ENCODE measurements at places on chromosomes 6 and 20. TPM values are rescaled to one million over a fixed set of nuclear protein-coding genes. Genes with fewer than 3 reads are reported as not detected.

- DNase-seq: no peak
Measured at GRCh38 chr6:47810885-47811284, 29.1 kb downstream of the OPN5 start.

- DNase-seq: no peak
Measured at GRCh38 chr20:1429143-1429728, 36.4 kb upstream of the FKBP1A start.

GRCh38 chr6:147287869-147288271, 83.7 kb downstream of the STXBP5 start:
- DNase-seq: no peak

DNA sequence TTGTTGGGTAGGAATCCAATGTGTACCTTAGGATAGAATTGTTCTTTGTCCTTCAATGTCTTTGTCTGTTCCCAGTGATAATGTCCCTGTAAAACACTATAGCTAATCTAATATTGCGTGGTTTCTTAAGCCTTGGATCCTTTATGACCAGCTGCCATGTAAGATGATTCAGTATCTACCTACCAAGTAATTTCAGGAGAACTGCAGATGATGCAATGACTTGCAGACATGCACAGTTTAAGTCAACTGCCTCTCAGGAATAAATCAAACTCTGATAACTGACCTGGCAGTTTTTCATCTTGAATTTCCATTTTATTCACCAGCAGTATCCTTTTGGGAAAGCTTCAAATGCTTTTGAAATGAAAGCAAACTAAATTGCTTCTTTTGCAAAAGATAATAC, 157.8 kb downstream of the TPBG start:
- DNase-seq: no peak

DNA sequence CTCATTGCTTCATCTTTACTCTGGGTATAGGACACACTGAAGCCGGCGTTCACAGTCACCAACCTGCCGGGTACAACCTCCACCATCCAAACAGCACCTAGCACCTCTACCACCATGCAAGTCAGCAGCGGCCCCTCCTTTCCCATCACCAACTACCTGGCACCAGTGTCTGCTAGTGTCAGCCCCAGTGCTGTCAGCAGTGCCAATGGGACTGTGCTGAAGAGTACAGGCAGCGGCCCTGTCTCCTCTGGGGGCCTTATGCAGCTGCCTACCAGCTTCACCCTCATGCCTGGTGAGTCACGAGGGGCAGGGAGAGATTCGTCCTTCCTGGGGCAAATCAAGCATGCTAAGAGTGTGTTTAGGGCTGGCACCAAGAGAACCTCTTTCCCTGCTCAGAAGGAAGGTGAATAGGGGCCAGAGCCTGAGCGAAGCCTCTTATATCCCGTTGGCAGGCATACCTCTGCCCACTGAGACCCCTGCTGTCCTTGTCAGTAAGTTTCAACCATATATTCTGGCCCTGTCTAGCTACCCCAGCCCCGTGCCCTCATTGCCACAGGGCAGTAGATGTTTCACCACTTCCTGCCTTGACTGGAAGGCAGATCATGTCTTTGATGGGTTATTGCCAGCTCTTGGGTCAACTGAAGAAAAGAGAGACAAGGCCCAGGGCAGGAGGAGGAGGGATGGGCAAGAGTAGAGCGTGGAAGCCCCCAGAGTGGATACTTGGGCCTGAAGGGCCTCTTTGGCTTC, 4.8 kb downstream of the SRF start:
- DNase-seq: no peak

- DNase-seq: no peak
Measured at GRCh38 chr20:46946181-46946624, 51.6 kb downstream of the EYA2 start.

GRCh38 chr6:492178-492577, 100.6 kb downstream of the IRF4 start:
- DNase-seq: no peak

DNA sequence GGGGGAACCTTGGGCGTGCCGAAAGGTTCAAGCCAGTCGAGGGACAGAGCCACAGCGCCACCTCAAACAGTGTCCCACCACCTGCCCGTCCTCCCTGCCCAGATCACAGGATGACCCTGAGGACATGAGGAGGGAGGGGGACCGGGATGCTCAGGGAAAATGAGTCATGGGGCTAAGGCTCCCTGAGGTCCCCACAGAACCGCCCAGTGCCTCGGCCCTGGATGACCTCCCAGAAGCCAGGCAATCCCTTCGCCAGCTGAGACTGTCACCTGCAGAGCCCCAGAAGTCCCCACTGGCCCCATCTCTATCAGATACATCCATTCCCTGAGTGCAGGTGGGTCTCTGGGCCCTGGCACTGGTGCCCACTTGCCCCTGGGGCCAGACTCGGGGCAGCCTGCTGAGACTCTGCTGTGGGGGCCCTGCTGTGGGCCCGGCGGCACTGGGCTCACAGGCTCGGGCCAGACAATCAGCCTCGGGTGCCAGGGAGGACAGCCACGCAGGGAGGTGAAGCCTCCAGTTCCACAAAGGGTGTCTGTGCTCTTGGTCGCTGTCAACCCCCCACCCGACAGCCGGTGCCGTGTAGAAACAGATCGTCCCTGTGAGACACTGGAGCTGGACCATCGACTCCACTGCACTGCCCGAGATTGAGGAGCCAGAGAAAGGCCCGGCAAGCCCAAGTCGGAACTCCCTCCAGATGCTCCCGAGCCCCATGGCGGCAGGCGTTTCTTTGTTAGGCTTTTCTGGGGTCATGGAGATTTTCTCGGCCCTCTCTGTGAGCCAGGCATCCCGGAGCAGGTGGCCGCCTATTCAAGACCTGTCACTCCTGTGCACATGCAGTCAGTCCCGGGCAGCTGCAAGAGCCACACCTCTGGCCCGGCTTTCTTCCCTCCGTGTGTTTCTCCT, 26.1 kb downstream of the PXDC1 start:
- DNase-seq: no peak

- peak; percentile 67 for DNase-seq
Measured at GRCh38 chr6:692356-692851, 535 bp downstream of the EXOC2 start.

DNA sequence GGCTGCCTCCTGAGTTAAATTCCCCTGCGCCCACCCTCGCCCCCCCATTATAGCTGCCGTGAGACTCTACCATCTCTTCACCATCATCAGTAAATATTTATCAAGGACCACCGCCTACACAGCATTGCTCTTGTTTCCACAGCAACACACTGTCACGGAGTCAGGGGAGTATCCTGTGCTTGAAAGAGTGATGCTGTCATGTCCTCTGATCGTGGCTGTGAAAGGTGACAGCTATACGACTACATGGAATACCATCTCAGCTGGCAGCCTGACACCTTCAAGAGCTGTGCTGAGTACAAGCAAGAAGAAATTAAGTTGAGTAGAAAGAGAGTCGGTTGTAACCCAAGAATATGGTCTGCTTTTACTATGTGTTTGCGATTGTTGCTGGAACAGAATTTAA, 3.4 kb downstream of the PTPRT start:
- DNase-seq: no peak

- DNase-seq: no peak
Measured at GRCh38 chr6:68639826-68640490, 4.9 kb downstream of the ADGRB3 start.

DNA sequence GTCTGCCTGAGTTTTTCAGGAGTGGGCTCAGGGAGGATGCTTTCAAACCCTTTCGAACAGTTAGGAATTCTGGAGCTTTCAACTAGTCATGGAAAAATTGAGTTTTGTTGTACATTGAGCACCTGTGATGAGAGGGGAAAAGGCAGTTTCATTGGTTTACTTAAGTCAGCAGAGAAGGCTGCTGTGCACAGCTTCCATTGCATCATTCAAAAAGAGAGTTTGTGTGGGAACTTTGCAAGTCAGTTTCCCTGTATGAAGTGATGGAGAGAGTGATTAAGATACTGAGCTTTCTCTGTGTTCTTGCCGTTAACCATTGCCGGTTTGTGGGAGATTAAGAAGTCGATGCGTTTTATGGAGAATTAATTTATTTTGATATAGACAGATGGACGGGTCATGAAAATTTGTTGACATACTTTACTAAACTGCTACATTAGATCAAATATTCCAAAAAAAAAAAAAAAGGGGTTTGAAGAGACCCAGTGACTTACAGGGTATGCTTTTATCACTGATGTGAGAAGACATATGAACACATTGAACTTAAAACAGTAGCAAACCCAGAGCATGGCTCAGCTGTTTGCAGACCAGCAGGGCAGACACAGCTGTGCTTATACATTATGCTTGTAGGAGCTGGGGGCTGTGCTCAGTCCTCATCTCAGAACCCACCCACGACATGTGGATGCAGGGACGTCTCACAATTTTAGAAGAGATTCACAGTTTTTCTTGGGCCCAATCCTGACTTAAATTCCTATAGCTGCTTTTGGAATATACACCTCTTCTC, 234.1 kb downstream of the SOX4 start:
- DNase-seq: no peak

DNA sequence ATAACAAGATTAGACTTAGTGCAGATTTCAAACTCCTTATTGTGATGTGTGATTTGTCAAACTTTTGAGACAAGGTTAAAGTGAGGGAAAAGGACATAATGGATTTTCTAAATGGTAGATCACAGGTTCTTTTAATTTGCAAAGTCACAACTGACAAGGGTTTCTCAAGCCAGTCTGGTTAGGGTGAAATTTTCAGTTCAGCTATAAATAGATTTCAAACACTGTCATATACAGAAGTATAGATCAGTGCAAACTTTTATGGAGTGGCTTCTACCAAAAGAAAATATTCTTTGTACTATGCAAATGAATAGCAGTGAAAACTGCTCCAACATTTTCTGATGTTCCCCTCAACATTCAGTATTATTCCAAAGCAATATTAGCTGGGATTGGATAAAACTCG, 337.1 kb upstream of the MAN1A1 start:
- no peak for DNase-seq

- no peak for DNase-seq
Measured at GRCh38 chr20:35314816-35315631, 22.8 kb upstream of the FAM83C start.

DNA sequence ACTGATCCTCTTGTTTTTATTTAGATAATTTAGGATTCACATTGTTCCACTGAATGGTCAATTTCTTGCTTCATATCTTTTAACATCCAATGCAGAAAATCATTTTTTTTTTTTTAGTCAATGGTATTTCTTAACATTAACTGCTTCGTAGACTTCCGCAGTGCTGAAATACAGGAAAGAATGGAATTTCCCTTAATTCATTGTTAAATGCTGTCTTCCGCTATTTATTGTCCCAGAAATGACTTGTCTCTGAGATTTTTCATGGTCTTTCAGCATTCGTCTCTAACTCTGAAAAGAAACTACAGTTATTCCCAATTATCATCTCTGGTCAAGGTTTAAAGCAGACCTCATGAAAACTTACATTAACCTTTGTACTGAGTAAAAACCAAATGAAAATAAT, 1029.1 kb upstream of the MANEA start:
- no peak for DNase-seq

- DNase-seq: peak; percentile 58
Measured at GRCh38 chr6:154156135-154156896, 117.3 kb downstream of the OPRM1 start.

DNA sequence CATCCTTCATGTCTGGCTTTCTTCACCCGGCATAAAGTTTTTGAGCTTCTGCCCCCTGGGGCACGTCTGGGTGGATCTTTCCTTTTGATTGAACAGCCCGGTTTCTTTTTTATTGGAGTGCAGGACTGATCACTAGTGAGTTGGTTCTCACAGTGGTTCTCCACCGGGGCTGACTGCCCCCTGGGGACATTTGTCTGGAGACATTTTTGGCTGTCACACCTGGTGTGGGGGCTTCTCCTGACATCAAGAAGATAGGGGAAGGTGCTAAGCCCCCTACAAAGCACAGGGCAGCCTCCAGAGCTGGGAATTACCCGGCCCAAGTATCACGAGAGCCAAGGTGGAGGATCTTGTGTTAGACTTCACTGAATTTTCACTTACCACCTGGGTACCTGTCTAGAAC, 25.7 kb upstream of the IRF4 start:
- DNase-seq: no peak

DNA sequence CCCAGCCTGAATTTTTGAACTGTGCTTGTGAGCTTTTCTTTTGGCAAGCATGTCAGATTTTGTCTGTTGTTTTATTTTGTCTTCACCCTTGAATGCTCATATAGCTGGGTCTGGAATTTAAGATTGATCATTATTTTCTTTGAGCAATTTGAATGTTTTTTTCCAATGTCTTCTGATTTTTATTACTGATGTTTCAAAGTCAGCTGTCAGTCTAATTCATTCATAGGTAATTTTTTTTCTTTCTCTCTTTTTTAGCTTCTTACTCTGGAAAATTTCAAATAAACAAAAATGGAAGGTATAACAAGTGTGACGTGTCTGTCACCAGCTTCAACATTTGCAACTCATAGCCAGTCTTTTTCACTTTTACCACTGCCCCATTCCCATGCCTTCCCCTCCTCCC, 15.1 kb downstream of the ATRN start:
- DNase-seq: no peak

- no peak for DNase-seq
Measured at GRCh38 chr6:12026833-12027232, 14.7 kb downstream of the HIVEP1 start.

- peak; percentile 4 for DNase-seq
Measured at GRCh38 chr6:54717849-54718455, 128.6 kb upstream of the FAM83B start.

GRCh38 chr6:159797554-159797953, 2.5 kb upstream of the PNLDC1 start:
- no peak for DNase-seq

- DNase-seq: peak; percentile 11
Measured at GRCh38 chr6:37696220-37696840, 1.4 kb downstream of the MDGA1 start.

DNA sequence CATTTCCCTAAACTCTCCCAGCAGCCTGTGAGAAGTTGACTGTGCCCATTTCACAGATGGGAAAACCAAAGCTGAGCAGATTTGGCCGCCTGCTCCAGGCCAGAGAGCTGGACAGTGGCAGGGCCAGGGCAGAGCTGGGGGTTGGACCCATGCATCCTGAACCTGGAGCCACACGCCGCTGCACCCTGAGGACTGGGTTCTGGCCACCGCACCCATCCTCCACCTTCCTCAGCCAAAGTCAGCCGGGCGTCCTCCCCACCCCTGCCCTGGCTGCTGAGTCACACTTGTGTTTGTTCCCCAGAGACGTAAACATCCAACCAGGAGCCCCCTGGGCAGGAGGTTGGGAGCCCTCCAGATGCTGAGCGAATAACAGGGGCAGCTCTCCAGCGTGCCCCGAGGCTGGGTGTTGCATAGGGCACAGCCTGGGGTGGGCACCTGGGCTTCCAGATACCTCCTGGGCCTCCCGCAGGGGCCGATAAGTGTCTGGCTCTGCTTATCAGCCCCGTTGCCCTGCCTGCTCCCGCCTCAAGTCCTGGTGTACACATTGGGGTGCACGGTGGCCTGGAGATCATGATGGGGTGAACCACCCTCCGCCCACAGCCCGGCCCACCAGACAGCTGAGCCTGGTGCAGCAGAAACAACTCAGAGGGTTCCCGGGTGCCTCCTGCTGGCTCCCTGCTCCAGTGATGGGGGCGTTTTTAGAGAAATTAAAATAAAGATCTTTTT, 23.8 kb downstream of the RBM38 start:
- no peak for DNase-seq

Gene C2
- total RNA-seq: 3.8 TPM

Gene CLPSL1
- not detected for total RNA-seq

Gene BTN1A1
- not detected for total RNA-seq

Gene CYP21A2
- total RNA-seq: 0.92 TPM

Gene ABRACL
- total RNA-seq: 71.5 TPM

Gene REM1
- not detected for total RNA-seq

Measured in T-cell (primary cell).